ENCODE measurements at places on chromosomes 16 and 17.

DNA sequence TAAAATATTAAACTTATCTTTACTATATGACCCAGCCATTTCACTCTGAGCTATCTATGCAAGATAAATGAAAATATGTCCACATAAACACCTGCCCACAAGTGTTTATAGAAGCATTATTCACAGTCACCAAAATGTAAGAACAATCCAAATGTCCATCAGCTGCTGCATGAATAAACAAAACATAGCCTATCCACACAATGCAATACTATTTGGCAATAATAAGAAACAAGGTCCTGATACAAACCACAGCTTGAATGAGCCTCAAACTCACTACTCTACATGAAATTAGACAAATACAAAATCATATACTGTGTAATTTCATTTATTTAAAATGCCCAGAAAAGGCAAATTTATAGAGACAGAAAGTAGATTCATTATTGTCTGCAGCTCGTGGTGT lies 355.1 kb downstream of the CDH8 start:
- no peak for DNase-seq

- DNase-seq, result no peak
Measured at GRCh38 chr17:81057079-81057730, 22.3 kb downstream of the BAIAP2 start.

GRCh38 chr17:10233161-10233560 lies 34.8 kb upstream of the GAS7 start:
- no peak for DNase-seq

DNA sequence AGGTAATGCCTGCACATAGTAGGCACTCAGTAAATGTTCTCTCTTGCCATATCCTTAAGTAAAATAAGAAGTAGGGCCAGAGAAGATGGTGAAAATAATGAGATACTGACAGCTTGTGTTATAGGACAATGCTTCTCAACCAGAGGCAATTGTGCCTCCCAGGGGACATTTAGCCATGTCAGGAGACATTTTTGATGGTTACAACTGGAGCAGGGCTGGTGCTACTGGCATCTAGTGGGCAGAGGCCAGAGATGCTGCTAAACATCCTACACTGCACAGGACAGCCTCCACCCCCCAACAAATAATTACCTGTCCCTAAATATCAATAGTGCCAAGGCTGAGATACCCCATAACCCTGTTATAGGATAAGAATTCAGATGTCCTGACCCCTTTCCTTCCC lies 1.7 kb downstream of the RAD51D start:
- no peak for DNase-seq

DNA sequence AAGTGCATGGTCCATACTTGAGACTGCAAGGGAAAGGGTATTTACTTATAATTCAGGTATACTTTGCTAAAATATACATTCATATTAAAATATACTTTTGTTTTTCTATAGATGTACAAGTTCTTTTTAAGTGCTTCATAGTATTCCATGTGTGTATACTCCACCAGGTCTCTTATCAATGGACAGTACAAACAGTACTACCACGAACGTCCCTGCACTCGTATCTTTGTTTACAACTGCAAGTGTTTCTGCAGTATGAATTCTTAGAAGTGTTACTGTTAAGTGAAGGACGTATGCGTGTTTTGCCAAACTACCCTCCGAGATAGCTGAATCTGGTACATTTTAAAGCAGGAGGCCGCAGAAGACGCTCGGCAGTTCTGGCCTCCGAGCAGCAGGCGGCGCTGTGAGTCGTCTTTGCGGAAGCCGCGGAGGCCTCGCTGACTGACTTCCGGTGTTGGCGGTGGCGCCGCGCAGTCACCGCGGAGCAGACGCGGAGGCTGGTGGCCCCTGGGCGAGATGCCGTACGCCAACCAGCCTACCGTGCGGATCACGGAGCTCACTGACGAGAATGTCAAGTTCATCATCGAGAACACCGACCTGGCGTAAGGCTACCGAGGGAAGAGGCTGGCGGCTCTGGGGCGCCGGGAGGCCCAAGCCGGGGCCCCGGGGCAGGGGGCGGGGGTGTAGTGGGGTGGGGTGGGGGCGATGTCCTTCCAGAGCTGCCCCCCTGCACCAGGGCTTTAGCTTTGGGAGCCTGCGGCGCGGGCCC lies at the start of gene POLR2C:
Gene POLR2C, plus strand, starts transcription at position 471 of the 769 bp plus-strand sequence. Its CDS starts 46 bp downstream, at position 517.
- DNase-seq, result no peak

DNA sequence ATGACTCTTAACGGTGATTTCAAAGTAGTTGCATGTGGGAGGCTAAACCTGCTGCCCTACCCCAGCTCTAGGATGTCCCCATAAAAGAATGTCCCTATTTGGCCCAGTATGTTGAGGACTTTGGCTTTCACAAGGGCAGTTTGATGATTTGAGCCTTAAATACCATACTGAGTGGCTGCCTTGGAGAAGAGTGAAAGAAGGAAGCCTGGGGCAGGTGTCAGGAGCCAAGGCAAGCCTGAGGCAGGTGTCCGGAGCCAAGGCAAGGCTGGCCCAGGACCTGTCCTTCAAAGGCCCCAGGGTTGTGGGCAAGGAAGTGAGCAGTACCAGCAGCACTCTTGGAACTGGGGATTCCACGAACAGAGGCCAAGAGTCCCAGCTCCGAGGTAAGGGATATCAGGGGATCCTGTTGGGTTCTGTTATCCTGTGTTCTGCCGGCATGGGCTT lies 18.6 kb downstream of the ST6GALNAC2 start:
- no peak for DNase-seq

DNA sequence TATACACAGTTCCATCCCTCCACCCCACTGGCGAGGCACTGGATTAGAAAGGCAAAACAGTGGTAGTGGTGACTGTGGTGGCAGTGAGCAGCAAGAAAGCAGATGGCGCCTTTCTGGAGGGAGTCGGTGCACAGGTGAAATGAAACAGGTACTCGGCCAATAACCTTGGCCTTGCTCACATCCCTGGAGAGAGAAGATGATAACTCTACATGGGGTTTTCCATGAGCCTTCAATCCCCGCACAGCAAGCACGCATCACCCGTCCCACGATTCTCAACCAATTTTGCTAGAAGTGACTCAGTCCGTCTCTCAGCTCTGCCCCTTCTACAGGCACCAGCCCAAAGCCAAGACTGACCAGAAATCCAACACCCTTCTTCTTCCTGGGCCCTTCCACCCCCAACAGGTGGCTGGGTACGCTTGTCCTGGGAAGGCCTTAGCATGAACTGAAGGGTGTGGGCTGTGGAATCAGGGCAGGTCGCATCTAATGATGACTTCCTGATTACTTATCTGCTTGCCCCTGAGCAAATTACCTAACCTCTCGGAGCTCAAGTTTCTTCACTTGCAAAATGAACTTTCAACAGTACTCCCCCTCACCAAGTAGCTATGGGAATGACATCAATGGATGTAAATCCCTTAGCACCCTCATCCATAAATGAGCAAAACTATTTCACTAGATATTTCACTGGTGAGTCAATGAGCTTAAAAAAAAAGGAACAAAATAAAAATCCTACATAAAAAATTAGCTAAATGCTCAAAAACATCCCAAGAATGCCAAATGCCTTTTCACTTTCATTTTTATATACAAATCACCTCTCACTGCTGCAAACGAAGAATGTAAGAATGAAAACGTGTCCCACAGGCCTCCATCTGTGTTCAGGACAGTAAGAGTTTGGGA lies 18.0 kb downstream of the XPO6 start:
- DNase-seq, result no peak

DNA sequence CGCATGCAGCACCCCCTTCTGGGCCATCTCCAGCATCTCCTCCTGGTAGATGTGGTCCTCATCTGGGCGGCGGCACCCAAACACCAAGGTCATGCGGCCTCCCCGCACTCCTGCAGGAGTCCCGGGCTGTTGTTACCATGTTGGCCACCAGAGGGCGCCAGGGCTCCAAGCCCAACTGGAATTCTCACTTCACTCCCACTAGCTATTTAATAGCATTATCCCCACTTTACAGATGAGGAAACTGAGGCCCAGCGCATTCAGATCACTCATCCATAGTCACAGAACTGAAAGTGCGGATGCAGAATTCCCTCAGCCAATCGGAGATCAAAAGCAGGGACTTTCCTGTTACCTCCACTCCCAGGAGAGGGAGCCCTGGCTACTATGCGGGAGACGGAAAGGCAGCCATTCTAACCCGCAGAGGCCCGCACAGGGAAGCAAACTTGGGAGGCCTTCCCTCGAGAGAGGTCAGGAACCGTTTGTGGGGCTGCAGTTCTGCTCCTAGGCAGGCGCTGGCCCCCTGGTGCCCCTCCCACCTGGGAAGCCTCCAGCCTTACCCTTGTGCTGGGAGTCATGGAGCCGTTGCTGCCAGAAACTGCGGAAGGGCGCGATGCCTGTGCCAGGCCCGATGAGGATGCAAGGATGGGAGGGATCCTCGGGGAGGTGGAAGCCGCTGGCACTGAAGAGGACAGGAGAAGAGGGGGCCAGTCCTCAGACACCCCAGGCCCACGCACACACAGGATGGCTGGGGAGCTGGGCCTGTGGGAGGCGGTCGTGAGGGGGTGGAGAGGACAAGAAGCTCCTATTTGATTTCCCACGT lies 40.1 kb downstream of the NOS2 start:
- DNase-seq, result no peak
